ENCODE measurements at places on chromosomes 2 and 18.

DNA sequence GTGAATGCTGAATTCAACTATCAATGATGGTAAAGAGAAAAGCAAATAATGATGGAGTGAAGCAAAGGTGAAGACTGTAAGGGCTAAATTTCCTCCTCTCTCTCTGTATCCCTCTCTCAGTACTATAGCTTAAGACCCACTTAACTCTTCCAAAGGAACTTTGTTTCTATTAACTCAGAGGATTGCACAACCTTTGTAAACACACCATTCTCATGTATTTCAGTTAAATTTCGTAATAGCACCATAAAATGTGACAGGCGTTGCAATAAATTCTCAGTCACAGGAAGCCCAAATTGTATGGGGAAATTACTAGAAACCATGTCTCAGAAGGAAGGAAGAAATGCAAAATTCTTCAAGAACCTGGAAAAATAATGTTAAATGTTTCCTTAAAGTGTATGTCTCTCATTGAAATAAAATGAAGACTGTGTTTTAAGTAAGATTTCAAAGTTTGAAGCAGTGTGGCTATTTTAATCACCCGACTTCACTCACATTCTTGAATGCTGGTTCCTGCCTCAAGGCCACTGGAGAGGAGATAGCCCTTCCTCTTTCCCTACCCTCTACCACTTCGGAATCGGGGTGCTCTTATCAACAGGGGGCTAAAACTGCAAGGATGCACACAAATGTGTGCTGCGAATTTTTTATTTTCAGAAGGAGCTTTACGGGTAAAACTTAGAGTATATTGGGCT is 112.1 kb downstream of the FTCDNL1 start:
- DNase-seq: no peak

- no peak for DNase-seq
Measured at GRCh38 chr18:32289483-32290075, 99.7 kb downstream of the MEP1B start.

GRCh38 chr2:5694306-5694705 is 2.1 kb downstream of the SOX11 start:
- DNase-seq: no peak

DNA sequence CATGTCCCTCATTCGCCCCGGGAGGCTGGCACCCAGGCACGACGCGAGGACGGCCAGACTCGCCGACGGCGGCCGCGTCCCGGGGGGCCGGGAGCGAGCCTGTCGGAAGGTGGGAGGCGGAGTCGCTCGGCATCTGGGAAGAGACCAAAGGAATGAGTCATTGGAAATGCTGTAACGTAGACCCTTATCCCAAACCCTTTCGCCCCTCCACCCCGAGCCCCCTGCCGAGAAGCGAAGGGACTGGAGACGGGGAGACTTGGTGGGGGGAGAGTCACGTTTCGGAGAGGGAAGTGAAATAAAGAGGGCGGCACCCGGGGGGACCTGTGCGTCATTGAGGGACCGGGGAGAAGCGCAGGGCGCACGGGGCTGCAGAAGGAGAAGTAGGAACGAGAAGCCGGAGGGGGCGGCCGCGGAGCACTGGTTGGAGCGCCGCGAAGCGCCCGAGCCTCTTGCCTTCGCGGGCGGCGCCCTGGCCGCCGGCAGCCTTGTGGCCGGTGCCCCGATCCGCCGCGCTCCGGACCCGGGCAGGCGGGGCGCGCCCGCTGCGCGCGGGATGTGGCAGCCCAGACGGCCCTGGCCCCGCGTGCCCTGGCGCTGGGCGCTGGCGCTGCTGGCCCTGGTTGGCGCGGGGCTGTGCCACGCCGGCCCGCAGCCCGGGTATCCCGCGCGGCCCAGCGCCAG is at the start of gene EMILIN2:
EMILIN2 (plus strand) TSS at position 371 of the 681 bp plus-strand sequence; CDS start at position 554, 183 bp downstream.
- no peak for DNase-seq

DNA sequence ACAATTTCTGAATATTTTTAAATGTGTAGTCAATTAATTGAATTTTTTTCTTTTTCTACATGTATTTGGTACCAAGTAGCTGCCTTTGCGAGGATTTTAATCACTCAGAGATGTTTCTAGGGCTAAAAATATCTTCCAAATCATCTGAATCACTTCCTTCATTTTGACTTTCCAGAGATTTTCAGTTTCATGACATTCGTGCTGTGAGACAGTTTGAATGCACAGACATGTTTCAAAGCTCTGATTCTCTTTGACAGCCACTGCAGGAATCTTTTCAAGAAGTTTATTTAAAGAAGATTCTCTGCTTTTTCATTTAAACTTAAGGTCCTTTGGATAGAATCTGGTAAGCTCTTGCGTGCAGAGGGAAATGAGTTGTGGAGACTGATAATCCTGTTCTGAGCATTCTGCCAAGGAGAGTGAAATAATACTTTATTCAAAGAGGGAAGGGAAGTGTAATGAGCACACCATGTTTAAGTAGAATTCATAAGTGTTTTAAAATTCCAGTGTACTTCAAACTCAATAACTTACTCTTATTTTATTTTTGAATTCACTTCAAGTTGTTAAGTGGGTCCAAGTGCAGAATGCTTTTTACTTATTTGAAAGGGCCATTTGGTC is 9.7 kb downstream of the CYBRD1 start:
- DNase-seq: no peak

DNA sequence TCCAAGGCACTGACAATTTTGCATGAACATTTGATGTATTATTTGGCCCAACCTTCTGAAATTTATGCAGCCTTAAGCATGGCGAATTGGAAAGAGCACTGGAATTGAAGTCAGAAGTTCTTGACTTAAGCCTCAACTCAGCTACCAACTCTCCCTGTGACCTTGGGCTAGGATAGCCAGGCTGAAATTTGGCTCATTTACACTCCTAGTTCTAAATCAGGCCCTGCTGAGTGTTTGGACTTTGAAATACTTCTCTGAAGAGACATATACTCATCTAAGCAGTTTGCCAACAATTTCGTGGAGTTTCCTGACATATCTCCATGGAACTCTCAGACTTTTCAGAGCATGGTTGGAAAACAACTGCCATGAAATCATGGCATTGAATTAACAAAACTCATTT is 489.6 kb upstream of the PIK3C3 start:
- DNase-seq: no peak

DNA sequence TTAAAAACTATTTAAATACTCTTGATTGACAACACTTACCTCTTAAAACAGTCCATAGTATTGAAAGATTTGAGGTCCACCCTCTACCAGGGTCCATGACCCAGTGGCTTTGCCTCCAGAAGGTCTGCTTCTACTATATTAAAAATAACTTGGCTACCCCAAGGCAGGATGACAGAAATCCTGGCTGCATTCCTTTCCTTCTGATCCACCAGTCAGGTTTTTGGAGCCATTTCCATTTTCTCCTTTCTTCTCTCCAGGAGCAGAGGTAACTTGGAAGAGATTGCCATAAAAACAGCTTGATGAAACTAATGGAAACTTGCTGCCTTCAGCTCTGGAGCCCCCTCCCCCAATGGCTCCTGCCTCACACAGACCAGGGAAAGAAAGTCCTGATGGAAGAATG is 2.6 kb upstream of the FAM171B start:
- DNase-seq: no peak

DNA sequence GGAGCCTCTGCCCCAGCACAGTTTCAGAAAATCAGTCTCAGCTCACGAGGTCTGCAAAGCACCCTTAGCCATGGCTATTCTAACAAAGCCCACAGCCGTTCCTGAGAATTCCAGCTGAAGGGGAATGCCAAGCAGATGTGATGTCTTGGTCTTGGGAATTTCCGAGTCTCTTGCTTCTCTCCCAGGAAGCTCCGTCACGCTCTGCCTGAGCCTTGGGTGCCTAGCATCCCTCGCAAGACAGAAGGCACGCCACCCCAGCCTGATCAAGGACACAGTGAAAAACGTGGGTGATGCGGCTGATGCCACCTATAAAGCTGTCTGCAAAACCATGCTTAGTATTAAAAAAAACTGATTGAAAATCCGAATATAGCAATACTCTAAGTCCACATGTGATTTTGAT is 254.6 kb downstream of the SH3BP4 start:
- DNase-seq: no peak

DNA sequence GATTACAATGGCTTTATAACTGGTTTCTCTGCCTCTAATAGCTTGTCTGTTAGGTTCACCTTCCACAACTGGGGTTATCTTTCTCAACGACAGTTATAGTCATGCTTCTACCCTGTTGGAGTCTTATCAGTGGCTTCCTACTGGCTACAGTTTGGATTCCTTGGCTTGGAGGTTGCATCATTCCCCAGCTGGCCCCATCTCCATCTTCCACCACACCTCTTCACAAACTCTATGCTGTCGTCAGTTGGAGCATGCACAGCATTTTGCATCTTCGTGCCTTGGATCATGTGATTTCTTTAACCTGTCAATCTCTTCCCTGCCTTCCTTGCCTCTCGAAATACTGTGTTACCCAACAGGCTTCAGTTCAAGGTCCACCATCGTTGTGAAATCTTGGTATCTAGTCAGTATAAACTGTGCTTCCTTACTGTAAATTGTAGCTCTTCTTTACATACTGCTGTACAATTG is 316.3 kb upstream of the CXCR4 start:
- DNase-seq: no peak

DNA sequence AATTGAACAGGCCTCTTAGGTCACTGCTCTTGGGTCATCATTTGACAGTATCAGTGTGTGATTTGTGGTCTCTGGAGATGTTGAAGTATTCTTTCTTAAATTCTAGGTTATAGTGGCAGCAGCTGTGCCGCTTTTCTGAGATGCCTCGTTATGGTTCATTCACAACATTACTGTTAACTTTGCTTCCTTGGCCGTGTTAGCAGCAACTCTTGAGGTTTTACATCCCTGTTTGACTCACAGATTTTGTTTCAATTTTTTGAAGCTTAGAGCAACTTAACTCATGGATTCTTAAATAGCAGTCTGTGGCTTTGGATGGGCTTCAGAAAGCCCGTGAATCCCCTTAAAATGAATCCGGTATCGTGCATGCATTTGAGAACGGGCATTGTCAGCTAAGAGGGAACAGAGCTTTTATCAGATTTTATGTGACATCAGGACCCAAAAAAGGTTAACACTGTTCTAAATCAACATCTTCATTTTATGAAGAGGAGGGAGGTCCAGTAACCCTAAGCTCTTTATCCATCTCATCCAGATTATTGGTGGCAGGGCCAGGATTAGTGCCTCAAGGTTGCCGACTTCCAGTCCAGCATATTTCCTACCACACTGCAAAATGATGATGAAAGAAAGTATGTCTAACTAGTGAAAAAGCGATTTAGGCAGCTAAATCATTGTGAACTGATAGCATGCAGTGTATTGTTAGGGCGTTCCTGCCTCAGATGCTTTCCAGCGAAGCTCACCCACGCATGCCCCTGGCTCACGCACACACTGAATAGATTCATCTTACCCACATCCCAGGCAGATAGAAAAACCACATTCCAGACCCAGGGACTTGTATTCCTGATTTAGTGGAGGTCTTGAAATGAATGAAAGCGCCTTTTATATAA is 5.1 kb downstream of the TRIB2 start:
- no peak for DNase-seq

DNA sequence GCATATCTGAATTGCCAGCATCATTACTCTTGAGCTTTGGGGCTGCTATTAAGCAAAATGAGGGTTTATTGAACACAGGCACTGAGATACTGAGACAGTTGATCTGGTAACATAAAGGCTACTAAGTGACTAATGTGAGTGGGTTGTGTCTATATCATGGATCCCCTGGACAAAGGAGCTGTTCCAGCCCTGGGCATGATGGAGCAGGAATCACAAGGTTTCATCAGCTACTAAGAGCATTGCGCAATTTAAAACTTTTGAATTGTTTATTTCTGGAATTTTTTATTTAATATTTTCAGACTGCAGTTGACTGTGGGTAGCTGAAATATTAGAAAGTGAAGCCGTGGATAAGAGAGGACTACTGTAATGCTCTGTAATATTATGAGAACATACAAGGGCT is 73.5 kb downstream of the MGAT5 start:
- peak; percentile 27 for DNase-seq

GRCh38 chr2:132876745-132877391 is 206.9 kb upstream of the LYPD1 start:
- DNase-seq: no peak
